ENCODE measurements at places on chromosomes 16 and 17.
A peak's percentile ranks its signal among the peaks of the same experiment; 100 is the strongest.

DNA sequence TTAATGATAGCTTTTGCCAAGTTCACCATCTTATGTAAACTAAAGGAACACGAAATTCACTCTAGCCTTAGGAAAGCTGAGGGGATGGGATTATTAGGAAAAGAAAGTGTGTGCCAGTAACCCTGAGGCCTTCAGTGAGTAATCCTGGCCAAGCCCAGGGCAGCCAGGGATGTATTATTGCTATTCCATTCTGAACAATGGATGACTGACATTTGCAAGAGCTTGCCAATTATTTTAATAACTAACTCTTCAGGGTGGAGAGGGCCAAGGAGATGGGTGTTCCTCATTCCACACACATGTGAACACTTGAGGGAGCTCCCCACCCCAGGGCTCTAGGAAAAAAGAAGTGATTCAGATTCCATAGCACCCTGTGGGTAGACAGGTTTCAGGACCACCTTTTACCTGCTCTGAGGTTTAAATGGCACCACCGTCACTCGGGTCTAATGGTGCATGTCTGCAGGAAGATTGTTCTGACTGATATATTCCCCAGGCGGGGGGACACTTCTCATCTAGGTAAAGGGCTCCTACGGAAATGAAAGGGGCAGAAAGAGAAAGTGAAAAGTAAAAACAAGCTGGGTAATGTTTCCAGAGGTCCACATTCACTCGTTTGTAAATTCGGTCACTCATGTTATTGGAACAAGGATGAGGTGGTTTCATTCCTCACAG, 41.5 kb downstream of the TK2 start:
- no peak for DNase-seq

DNA sequence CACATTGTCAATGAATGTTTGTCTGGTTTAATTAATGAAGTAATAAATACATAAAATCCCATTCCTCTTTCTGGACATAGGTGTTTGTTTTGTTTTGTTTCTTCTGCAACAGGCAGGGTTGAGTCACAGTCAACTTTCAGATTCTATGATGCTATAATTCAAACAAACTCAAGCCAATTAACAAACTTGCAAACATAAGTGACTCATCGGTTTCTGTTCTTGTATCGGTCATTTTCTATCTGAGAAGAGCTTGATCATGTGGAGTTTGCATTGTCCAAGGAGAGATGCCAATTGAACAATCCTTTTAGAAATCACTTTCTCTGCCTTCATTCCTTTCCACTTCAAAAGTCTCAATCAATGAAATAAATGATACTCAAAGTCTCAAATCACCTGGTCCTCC, 294.2 kb upstream of the C16orf82 start:
- DNase-seq, result no peak

- no peak for DNase-seq
Measured at GRCh38 chr16:20203272-20203671, 124.0 kb downstream of the GP2 start.

- no peak for DNase-seq
Measured at GRCh38 chr17:66353937-66354401, 51.6 kb downstream of the PRKCA start.

GRCh38 chr16:29760567-29761279, 14.9 kb upstream of the C16orf54 start:
- no peak for DNase-seq

DNA sequence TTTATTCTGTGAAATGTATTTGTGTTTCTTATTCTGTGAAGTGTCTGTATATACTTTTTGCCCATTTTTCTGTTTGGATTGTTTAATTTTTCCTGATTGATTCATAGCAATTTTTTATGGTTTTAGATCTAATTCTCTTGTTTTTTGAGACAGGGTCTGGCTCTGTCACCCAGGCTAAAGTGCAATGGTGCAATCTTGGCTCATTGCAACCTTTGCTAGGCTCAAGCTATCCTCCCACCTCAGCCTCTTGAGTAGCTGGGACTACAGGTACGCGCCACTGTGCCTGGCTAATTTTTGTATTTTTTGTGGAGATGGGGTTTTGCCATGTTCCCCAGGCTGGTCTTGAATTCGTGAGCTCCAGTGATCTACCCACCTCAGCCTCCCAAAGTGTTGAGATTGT, 31.5 kb downstream of the NF1 start:
- no peak for DNase-seq

- no peak for DNase-seq
Measured at GRCh38 chr16:27706866-27707685, 157.1 kb downstream of the KATNIP start.

DNA sequence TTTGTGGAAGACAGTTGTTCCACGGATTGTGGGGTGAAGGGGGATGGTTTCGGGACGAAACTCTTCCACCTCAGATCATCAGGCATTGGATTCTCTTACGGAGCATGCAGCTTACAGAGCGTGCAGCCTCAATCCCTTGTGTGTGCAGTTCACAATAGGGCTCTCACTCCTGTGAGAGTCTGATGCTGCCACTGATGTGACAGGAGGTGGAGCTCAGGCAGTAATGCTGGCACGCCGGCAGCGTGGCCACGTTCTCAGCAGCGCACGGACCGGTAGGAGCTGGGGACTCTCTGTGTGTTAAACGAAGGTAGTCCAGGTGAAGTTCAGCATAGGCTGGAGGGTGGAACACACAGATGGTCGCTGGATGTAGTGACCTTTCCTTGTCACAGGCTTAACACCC, 37.8 kb downstream of the SEC14L1 start:
- DNase-seq, result no peak

- DNase-seq, result peak; percentile 75
Measured at GRCh38 chr17:50904518-50905459, 38.6 kb upstream of the TOB1 start.

DNA sequence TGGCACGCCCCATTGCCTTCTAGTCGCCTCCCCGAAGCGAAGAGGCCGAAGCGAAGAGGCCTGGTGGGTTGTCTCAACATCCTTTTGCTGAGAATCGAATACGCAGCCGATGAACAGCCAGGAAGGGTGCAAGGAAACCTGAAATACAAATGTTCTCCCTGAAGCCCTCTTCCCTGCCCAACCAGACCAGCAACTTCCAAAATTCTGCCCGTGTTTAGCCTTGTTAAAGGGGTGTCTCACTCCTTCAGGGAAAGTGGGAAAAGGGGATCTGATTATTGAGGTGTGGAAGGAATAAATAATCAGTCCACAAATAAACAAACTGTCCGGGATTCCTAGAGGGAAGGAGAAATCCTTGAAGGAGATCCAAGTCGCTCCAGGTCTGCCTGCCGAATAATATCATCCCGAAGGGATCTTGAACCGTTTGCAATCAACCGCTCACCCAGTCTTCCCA, 1.4 kb upstream of the FOXC2 start:
- no peak for DNase-seq

DNA sequence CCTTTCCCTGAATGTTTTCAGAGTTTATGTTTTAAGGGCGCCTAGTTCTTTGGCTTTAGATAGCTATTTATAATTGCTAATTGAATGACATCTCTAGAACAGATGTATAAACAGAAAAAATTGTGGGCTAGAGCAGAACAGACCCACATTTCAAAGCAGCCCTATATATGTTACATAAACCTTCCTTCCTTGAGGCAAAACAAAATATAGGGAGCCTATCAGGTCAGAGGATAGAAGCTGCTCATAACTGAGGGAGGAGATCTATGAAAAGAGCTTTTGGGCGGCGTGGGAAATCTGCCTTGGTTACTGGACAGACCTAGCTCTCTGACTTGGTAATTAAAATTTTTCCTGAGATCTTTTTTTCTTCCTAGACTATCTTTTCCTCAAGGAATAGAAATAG, 68.4 kb downstream of the SPAG9 start:
- no peak for DNase-seq
